ENCODE measurements at places on chromosomes 16 and 17.

DNA sequence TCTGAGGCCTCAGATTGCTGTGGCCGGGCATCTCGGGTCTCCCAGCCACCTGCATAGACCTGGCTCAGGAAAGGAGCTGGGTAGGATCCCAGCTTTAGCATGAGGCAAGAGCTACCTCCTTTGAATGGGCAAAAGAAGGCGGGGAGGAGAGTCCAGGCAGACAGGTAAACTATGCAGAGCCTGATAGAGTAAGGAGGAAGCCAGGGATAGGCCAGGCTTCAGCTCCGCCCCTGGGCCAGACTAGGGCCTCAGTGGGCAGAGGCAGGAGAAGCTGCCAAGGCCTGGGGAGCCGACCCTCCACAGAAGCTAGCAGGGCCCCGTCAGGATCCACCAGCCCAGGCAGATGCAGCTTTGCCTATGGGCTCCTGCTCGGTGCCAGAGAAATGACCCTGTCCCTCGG is 22.6 kb upstream of the UBE2G1 start:
- DNase-seq: no peak

GRCh38 chr17:4573669-4574068 is 10.7 kb upstream of the SMTNL2 start:
- peak; percentile 13 for DNase-seq

GRCh38 chr16:28534542-28535373 is 4.0 kb downstream of the NUPR1 start:
- no peak for DNase-seq

DNA sequence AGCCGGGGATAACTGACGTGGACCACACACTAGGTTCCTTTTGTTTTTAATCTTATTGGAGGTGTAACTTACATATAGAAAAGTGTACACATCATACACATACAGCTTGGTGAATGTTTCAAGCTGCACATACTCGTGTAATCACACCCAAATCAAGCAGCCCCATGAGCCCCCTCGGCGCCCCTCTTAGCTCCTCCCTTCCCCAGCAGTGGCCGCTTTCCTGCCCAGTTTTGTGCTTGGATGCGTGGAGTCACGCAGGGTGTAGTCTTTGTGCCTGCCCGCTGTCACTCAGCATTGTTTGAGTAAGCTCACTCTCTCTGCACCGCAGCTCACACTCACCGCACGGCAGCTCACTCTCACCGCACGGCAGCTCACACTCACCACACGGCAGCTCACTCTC is 151.7 kb upstream of the CHMP6 start:
- DNase-seq: no peak

DNA sequence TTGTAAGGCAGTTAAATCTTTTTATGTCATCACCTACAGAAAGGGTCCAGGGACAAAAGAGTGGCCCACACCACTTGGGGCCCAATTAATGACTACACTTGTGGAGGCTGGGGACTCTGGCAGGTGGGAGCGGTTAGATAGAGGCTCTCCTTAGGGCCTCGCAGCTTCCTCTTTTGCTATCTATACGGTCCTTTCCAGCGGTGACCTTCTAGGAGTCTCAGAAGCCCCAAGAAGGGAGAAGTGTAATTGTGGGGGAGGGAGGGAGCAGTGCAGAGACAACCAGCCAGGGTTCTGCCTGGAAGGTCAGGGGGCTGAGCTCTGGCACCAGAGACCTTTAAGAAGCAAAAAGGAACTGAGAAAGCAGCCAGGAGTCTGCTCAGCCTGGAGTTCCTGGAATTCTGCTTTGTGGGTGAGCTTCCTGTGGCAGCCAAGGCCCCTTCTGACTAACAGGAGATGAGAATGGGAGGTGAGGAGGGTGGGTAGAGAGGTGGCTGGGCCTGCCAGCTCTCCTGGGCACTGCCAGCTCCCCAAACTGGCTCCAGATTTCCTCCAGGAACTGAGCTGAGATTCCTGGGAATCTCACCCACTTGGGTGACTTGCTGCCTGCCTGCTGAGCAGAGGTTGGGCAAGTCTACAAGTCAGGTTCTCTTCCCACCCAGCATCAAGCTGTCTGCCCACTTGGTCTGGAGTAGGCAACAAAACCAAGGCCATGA is 16.3 kb upstream of the MAP3K14 start:
- DNase-seq: no peak

DNA sequence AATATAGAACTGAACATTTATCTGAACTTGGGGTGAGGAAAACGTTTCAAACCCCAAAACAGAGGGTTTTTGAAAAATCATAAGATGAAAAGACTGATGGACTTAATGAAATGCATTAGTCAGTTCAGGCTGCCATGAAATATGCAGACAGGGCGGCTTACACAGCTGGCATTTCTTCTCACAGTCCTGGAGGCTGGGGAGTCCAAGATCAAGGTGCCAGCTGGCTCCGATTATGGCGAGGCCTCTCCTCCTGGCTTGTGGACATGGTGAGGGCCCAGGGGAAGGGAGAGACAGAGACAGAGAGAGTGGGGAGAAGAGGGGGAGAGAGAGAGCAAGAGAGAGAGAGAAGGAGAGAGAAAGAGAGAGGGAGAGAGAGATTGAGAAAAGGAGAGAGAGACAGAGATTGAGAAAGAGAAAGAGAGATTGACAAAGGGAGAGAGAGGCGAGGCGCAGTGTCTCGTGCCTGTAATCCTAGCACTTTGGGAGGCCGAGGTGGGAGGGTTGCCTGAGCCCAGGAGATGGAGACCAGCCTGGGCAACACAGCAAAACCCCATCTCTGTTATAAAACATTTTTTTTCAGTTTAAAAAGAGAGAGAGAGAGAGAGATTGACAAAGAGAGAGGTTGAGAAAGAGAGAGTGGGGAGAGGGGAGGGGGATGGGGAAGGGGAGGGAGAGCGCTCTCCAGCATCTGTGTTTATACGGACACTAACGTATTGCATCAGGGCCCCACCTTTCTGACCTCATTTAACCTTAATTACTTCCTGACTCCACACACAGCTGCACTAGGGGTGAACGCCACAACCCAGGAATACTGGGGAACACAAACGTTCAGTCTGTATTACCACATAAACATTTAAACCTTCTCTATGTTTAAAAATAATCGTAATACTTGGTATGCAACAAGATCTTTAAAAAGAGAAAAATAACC is 24.6 kb upstream of the RPH3AL start:
- no peak for DNase-seq

GRCh38 chr16:30740364-30741251 is 7.6 kb upstream of the PHKG2 start:
- DNase-seq: no peak

GRCh38 chr17:36641877-36642845 is 40.8 kb downstream of the MRM1 start:
- DNase-seq: no peak

GRCh38 chr17:7294614-7295153 is at the start of gene YBX2:
Gene YBX2, minus strand, starts transcription at chr17:7294639. Its CDS starts 139 bp downstream, at chr17:7294500.
- DNase-seq: peak; percentile 65

- DNase-seq: no peak
These were observed 3.2 kb upstream of the PABPN1L start for GRCh38 chr16:88869673-88869980.

GRCh38 chr16:66479661-66480264 is 52.7 kb downstream of the BEAN1 start:
- no peak for DNase-seq

GRCh38 chr17:45719335-45720071 is 64.6 kb upstream of the CRHR1 start:
- no peak for DNase-seq

DNA sequence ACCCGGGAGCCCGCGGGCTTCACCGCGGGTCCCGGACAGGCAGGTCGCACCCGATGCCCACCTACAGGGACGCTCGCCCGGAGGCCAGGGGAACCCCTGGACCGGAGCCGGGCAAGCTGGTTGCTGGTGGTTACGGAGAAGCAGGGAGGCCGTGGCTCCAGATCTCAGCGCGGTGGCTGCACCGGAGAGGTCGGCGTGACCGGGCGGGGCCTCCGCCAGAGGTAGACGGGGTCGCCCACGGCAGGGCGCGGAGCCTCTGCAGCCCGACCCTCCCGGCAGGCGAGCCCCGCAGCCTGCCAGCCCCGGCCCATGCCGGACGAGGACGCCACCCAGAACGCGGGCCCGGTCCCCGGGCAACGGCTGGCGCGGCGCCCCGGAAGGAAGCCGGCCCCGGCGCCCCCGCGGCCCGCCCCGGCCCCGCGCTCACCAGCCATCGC is 341 bp downstream of the PCYT2 start:
- no peak for DNase-seq

DNA sequence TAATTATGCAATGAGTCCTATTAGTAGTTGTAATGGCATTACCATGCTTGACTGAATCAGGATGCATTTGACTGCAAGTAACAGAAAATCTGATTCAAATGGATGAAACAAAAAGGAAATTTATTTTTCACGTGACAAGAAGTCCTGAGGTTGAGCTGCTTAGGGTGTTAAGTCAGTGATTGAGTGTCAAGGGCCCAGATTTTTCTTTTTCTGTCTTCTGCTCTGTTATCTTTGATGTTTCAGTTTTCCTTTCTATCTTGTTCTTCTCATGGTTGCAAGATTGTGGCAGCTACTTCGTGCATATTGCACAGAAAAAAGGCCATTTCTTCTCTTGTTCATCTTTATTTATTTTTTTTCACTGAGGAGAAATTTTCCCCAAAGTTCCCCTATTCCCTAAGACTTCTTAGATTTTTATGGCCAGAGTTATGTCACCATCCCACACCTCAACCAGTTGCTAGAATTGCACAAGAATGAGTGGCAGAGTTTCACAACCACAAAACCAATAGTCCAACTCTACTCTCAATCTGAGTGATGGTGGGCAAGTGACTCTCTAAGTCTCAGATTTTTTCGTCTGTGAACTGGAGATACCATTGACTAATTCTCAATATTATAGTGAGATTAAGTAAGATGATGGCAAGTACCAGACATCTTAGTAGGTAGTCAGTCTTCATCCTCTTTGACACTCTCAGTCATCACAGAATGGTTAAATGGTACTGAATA is 15.7 kb upstream of the GPR139 start:
- no peak for DNase-seq

- no peak for DNase-seq
These were observed 331.9 kb downstream of the SEC14L1 start for GRCh38 chr17:77472468-77473310.

GRCh38 chr16:89094880-89095258 is 1.2 kb downstream of the ACSF3 start:
- no peak for DNase-seq

- DNase-seq: no peak
These were observed 65.1 kb downstream of the SDR42E1 start for GRCh38 chr16:81946206-81946605.

- DNase-seq: no peak
These were observed 187.7 kb downstream of the XYLT1 start for GRCh38 chr16:17283016-17283415.

GRCh38 chr16:84557504-84557903 is 53.0 kb upstream of the MEAK7 start:
- DNase-seq: no peak

DNA sequence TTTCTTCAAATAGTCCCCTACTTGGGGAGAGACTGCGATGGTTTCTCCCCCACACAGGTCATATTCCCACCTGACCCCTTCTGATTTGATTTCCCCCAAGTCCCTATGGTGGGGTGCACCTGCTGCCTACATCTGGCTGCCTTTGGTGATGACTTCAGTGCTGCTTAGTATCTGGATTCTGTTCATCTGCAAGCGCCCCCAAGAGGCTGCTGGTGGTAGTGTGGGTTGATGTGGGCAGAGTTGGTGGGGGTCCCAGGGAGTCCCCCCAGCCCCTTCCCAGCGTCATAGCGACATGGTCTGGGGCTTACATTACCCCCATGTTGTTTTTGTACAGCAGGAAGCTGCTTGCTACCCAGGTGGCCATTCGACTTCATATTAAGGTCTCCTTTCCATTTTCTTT is 99.2 kb downstream of the NTN1 start:
- DNase-seq: no peak

GRCh38 chr17:72476575-72476986 is 355.8 kb downstream of the SOX9 start:
- no peak for DNase-seq

- no peak for DNase-seq
These were observed 12.4 kb downstream of the TEX14 start for GRCh38 chr17:58679263-58680037.

DNA sequence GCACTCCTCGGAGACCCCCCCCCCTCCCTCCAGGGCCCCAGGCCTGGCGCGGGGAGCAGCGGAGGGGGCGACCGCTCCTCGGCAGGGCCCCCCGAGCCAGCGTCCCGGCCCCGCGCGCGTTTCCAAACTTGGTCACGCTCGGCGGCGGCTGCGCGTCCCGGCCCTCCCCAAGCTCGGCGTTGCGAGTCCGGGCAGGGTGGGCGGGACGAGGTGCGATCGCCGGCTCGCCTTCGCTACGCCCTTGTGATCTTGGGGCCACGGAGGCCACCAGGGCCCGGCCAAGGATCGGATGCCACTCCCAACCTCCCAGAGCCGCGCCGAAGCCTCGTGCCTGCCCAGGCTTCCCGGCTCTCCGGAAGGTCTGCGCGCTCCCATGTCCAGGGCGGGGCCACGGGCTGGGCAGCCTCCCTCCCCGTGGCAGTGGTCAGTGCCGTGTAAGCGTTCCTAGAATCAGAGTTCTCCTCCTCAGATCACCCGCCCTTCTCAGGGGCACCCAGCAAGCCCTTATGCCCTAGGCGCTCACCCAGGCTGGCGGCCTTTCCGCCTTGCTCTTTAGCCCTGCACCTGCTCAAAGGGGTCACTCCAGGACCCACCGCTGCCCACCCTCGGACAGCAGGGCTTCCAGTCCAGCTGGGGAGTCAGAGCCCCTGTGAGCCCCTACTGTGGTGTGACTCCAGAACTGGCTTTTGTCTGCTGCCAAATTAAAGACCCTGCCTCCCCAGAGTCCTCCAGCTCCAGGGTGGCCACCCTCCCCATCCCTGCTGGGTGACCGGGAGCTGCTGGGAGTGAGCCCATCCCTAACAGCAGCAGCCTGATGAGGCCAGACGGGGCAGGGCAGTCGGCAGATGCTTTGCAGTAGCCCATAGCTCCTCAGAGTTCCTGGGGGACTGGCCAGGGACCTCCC is 12.2 kb upstream of the MRPS23 start:
- no peak for DNase-seq
